ENCODE measurements at places on chromosomes 13 and 19.
A peak's percentile ranks its signal among the peaks of the same experiment; 100 is the strongest.

GRCh38 chr13:54928071-54928470 is 1899.5 kb downstream of the OLFM4 start:
- no peak for DNase-seq

- DNase-seq = peak; percentile 10
These were observed 609 bp downstream of the EPS15L1 start for GRCh38 chr19:16470911-16471811.

GRCh38 chr19:14494910-14495671 is 836 bp downstream of the GIPC1 start:
- DNase-seq = no peak

- no peak for DNase-seq
These were observed 63.2 kb downstream of the SHISA2 start for GRCh38 chr13:25988661-25989060.

- no peak for DNase-seq
These were observed 1.3 kb downstream of the RHPN2 start for GRCh38 chr19:33063356-33063752.

- peak; percentile 40 for DNase-seq
These were observed 125.0 kb downstream of the IER2 start for GRCh38 chr19:13275016-13275722.

DNA sequence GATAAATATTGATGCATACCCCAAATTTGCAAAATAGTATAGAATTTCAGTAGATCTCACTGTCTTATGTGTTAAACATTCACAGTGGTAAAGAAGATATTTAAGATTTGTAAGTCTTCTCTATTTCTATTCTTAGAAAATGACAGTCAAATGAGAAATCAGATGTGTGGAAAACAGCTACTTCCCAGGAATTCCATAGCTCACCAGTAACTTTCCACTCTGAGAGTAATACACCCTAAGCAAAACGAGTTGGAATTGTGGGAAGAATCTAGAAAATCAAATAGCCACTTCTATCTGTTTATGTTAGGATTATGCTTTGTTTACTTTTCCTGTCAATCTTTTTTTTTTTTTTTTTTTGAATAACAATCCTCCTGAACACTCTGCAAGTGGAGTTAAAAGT is 69.1 kb downstream of the FLT1 start:
- no peak for DNase-seq

GRCh38 chr13:105814902-105815250 is 720.6 kb downstream of the EFNB2 start:
- no peak for DNase-seq

DNA sequence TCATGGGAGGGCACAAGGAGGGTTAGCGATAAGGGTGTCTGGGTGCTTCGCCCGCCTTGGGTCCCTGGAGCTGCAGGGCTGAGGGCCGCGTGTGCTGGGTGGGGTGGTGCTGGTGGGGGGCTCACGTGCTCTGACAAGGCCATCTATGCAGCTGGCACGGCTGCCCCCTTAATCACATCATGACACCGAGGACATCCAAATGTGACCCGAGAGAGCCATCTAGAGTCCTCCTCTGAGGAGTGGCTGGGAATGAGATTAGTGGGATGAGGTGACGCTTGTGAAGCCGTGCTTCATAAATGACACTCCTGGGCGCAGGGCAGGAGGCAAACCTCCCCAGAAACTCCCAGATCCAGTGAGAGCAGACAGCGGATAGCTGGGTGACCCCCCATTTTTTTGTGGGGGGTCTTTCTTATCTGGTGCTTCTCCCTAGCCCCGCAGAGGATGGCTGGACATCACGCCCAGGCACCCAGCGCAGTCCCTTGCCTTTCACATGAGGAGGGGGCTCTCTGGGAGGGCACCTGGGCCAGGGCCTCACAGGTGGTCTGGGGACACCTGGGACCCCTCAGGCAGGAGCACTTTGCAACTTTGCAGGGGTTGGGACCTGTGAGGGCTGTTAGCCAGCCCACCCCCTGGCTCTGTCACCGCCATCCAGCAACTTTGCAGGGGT is 6.6 kb downstream of the FZR1 start:
- no peak for DNase-seq

DNA sequence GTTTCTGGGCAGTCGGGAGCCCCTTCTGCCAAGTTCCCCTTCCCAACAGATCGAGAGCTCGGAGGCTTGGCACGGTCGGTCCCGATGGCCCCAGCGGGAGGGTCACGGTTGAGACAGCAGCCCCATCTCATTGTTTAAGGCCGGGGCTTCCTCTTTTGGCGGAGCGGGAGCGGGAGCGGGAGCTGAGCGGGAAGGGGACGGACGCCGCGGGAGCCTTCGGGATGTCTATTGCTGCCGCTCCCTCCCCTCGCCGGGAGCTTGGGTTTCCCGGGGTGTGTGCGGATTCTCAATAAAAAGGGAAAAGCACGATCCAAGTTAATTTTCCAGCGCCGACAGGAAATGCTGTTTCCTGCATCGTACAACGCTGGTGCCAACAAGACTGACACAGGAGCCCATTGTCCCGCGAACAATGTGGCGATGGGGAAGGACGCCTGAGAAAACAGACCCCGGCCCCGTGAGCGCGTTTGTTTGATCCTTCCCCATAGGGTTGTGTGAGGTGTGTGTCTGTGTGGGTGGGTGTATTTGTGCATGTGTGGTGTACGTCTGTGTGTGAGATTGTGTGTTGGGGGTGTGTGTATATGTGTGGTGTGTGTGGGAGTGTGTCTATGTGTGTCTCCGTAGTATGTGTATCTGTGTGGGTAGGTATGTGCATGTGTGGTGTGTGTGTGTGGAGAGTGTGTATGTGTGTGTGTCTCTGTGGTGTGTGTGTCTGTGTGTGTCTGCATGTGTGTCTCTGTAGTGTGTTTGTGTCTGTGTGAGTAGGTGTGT is 36.3 kb upstream of the FLT1 start:
- no peak for DNase-seq
